ENCODE measurements at places on chromosomes 5 and 9. TPM values are rescaled to one million over a fixed set of nuclear protein-coding genes. Genes with fewer than 3 reads are reported as not detected.

The ARL10 gene
- 12.6 TPM for total RNA-seq

DNA sequence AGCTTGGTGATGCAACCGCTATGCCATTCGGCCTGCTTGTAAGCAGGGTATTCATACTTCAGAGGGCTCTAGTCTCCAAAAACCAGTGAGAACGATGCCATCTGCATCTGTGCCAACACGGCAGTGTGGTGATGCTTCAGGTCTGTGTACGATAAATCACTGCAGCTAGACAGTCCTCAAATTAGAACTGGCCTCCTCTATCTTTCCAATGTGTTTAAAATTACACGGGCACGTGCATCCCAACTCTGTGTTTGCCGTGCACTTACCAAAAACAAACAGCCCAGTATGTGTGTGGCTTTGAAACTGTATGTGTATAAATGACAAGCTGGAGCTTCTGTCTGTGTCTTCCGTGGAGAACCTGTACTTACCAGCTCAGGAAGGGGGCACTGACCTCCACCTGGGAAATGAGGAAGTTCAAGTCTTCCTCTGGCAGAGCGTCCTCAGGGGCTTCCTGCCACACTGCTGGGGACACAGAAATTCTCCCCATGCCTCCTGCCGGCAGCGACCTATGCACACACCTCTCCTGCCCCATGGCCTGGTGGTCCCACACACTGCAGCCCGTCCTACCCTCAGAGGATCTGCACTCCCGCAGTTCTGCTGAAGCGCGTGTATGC is 12.3 kb downstream of the MED10 start:
- no peak for DNase-seq

The UGT3A1 gene
- total RNA-seq: not detected

- DNase-seq: no peak
Observed at GRCh38 chr5:140363631-140364471, 3.9 kb downstream of the SLC4A9 start.

GRCh38 chr5:10592601-10593000 is 28.7 kb downstream of the ANKRD33B start:
- no peak for DNase-seq

The MAN1B1 gene
- 78.4 TPM for total RNA-seq

- DNase-seq: no peak
Observed at GRCh38 chr9:34563262-34563661, 26.3 kb downstream of the CNTFR start.

The NADK2 gene
- 20.5 TPM for total RNA-seq

The DHX29 gene
- 37.8 TPM for total RNA-seq

The NACC2 gene
- 34.4 TPM for total RNA-seq

The MYMK gene
- not detected for total RNA-seq

- DNase-seq: peak; percentile 7
Observed at GRCh38 chr5:97243353-97243752, 60.3 kb upstream of the RIOK2 start.

The MSX2 gene
- 4.9 TPM for total RNA-seq

DNA sequence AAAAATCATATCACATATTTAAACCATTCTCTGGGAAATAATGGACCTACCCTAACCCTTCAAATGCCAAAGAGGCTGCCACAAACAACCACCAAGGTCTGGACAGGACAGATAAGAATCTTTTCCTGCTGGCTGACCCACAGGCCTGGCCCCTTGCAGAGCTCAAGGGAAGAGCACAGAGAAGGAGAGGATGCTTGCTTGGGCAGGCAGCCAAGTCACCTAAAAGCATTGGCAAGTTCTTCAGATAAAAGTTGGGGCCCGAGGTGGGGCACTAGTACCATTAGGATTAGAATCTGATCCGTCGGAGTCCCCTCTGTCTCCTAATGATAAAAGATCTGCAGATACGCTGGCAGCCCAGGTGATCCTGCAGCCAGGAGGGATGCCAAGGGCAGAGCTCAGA is 176.6 kb downstream of the GABBR2 start:
- DNase-seq: no peak

- DNase-seq: no peak
Observed at GRCh38 chr5:1137567-1138444, 25.9 kb upstream of the SLC12A7 start.

- DNase-seq: no peak
Observed at GRCh38 chr9:132947756-132948155, 3.3 kb upstream of the TSC1 start.

The SOX30 gene
- not detected for total RNA-seq

- no peak for DNase-seq
Observed at GRCh38 chr5:30539004-30539634, 654.4 kb upstream of the CDH6 start.

DNA sequence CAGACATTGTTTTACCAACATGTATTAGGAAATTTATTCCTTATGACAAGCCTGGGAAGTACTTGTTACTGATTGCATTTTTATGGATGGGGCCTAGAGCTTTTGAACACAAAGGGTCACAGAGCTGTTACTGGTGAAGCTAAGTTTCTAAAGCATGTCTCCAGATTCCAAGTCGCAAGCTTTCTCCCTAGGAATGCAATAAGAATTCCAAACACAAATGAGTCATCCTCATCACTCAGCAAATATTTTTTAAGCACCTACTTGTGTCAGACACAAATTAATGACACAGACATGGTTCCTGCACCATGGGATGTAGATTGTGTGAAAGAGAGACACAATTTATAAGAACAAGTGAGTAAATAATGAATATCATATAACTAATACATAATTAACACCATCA is 11.0 kb upstream of the SH3RF2 start:
- DNase-seq: peak; percentile 84

The PAIP1 gene
- 135 TPM for total RNA-seq

- DNase-seq: no peak
Observed at GRCh38 chr5:40646266-40646665, 33.4 kb upstream of the PTGER4 start.

The REEP2 gene
- total RNA-seq: 11.0 TPM

The STKLD1 gene
- total RNA-seq: 1.4 TPM

The AHRR gene
- 43.2 TPM for total RNA-seq

- DNase-seq: peak; percentile 24
Observed at GRCh38 chr9:34554211-34555001, 31.6 kb upstream of the ENHO start.

DNA sequence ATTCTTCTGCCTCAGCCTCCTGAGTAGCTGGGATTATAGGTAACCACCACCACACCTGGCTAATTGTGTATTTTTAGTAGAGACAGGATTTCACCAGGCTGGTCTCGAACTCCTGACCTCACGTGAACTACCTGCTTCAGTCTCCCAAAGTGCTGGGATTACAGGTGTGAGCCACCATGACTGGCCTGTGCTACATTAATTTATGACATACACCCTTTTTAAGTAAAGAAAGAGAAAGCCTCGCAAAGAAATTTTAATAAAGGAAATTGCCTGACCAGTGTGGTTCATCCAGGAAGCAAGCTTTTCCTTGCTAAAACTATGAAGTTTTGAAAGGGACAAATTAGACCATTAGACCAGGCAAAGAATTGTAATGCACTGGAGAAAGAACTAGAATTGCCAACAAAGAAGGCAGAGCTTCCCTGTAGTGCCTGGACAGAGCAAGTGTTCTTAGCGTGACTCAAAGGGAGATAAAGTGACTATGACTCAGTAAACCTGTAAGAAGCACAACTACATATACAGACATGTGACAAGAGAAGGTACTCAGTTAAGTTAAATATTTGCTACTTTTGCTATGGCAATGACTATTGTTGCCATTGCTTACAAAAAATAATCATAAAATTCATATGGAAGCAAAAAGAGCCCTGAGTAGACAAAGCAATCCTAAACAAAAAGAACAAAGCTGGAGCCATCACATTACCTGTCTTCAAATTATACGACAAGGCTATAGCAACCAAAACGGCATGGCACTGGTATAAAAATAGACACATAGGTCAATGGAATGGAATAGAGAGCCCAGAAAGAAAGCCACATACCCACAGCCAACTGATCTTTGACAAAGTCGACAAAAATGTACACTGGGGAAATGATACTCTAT is 54.6 kb downstream of the FYB1 start:
- DNase-seq: no peak

GRCh38 chr9:124810663-124811355 is 33.9 kb downstream of the OLFML2A start:
- DNase-seq: peak; percentile 92

DNA sequence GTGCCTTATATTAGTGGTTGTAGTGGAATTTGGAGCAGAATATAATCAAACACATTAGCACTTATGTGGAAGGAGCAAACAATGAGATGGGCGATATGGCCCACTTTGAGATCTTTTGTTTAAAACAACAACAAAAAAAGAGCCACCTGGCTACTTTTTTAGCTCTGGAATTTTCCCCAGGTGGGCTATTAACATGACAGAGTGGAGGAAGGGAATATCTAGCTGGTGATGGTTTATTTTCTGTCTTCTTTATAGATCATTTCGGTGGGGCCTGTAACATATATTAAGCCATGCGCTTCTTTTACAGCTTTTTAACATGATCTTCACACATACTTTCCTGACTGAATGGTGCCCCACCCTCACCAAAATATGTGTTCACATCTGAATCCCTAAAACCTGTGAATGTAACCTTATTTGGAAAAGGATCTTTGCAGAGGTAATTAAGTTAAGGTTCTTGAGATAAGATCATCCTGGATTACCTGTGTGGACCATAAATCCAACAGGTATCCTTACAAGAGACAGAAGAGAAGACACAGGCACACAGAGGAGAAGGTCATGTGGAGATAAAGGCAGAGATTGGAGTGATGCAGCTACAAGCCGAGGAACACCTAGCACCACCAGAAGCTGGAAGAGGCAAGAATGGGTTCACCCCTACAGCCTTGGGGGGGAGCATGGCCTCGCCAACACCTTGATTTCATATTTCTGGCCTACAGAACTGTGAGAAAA is 16.6 kb upstream of the ENTREP1 start:
- DNase-seq: no peak

The MSMP gene
- not detected for total RNA-seq

DNA sequence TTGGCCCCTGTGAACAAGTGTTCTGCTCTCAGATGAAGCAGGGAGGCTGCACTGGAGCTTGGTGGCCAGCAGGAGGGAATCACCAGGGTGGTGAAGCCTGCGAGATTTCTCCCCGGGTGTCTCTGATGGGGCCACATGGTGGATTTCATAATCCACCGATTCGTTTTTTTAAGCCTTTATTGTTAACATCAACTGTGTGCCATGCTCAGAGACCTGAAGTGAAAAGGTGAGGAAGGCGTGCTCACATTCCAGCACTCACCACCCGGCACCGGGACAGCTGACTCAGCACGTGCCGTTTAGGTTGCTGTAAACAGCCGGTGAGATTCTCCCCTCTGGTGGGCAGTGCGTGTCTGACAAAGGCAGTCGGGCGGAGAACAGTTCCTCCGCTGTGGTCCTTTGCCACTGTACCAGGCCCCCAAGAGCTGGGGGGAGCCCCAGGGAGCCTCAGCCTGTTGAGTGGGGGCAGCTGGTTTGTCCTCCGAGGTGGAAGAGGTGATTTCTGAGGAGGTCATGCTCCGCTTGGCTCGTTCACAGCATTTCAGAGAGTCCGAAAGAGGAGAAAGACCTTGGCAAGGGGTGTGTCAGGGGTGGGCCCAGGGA is 12.7 kb upstream of the AHRR start:
- no peak for DNase-seq

The GLRA1 gene
- total RNA-seq: not detected

GRCh38 chr5:67983251-67984110 is 232.1 kb upstream of the PIK3R1 start:
- DNase-seq: peak; percentile 83

GRCh38 chr9:3916984-3917383 is 382.9 kb downstream of the GLIS3 start:
- DNase-seq: peak; percentile 50

DNA sequence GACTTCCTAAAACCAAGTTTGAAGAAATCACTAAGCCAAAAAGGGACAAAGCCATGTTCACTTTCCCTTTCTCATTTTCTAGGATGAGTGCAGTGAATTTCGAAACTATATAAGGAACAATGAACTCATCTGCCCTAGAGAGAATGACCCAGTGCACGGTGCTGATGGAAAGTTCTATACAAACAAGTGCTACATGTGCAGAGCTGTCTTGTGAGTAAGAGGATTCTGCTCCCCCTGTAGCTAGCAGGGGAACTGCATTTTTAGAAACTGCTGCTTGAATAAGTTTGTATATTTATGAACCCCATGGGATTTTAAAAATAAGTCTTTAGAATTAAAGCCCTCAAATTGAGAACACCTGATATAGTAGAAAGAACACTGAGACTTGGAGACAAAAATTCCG is 42.7 kb upstream of the SPINK14 start:
- peak; percentile 17 for DNase-seq

The CCL27 gene
- not detected for total RNA-seq

DNA sequence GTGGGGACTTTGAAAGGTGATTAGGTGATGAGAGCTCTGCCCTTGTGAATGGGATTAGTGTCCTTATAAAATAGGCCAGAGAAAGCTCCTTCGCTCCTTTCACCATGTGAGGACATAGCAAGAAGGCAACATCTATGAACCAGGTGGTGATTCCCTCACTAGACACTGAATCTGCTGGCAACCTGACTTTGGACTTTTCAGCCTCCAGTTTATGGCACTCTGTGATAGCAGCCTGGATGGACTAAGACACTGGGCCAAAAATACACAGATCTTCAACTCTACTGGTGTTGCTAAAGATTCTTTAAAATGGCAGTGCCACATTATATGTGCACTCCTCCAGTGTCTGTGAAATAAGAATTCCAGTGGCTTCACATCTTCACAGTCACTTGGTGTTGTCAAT is 41.2 kb upstream of the COL15A1 start:
- no peak for DNase-seq

DNA sequence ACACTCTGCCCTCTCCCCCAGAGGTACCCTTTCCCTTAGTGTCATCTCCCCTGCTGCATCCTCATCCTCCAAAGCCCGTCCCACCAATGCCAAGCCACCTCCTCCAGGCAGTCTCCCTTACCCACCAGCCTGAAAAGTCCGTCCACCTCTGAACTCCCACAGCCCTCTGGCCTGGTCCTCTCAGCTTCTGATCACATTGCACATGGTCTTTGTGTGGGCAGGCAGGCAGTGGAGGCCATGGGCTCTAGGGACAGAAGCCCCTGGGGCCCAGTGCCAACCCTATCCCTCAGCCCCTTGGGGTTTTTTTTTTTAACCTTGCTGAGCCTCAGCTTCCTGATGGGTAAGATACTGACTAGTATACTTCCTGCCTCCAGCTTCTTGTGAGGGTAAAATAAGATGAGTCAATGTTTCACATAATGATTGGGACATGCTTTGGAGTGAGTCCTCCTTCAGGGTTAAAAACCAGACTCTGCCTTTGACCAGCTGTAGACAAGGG is 19.4 kb downstream of the CSF1R start:
- DNase-seq: peak; percentile 80

The SNAPC4 gene
- total RNA-seq: 9.4 TPM

The TICAM2 gene
- 9.1 TPM for total RNA-seq

Data from LHCN-M2 (cell line).